H9 (cell line): ENCODE measurements at places on chromosomes 4 and X.

DNA sequence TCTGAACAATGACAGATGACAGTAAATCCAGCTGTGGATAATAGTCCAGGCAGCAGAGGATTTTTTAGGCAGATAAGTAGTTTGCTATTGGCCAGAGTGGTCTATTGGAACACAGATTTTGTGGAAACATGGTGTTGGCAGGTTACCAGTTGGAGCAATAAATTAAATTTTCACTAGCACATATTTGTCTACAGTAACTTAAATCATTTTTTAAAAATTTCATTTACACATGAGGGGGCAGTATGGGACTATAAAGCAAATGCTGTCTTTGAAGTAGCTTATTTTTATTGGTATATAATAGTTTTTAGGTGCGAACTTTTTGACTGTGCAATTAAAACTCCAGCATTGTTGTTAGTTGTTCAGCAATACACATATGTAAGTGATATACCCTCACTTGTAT is 289.8 kb downstream of the ARHGAP10 start:
- DNase-seq, result no peak

DNA sequence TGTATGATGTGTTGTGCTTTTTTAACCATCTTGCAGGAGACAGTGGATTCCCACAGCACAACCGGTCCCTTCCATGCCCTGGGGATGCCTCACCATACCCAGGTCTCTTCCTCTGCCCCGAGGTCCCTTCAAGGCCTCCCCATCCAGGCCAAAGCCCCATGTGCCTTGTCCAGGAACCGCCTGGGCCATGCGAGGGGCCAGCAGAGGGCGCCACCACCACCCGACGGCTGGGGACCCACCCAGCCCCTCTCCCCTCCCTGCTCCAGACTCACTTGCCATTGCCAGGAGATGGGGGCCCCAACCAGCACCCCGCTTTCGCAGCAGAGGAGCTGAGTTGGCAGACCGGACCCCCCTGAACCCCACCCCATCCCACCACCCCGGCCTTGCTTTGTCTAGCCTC is 485.5 kb downstream of the TRAM1L1 start:
- peak; percentile 74 for DNase-seq

- DNase-seq, result no peak
Observed at GRCh38 chr4:22055954-22056353, 107.4 kb upstream of the KCNIP4 start.

DNA sequence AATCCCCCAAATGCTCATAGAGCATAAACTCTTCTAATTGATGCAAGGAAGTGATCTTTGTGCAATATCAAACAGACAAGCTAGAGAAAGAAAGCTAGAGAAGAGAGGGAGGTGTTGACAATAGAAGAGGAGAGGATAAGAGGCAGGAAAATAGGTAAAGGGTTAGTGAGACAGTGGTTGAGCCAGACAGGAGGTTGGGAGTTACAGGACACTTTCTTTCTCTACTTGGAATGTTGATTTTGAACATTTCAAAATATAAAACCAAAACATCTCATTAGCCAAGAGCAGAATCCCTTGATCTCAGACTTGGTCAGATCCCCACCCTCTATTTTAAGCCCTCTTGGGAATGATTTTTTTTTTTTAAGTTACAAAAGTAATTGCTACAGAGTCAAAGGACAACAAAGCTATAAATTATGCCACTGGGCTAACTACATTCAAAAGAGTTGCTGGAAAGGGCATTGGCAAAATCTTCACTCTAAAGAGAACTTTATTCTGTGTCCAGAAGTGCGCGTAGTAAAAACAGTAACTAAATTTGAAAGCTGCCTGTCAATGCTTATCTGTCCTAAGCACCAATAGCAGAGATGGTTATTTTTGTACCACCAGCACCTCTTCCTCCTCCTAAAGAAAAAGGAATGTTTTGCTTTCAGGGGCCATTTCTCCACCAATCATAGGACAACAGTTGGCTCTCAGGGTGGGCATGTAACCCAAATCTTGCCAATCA is 133.8 kb downstream of the PDGFC start:
- no peak for DNase-seq

DNA sequence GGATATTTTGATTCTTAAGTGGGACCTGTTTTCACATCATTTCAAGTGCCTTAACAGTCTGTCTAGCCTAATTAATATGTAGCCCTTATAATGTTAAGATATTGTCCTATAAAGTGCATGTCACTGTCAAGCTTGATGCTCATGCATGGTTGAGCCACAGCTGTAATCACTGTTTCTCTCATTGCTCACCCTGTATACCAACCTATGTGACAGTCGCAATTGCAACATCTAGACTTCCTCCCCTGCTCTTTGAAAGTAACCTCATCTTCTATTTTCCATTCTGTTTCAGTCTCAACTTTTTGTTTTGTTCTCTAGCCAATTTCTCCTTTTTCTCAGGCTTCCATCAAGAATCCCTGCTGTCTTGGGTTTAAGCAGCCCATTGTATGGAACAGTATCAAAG is 24.4 kb upstream of the MSL3 start:
- no peak for DNase-seq

DNA sequence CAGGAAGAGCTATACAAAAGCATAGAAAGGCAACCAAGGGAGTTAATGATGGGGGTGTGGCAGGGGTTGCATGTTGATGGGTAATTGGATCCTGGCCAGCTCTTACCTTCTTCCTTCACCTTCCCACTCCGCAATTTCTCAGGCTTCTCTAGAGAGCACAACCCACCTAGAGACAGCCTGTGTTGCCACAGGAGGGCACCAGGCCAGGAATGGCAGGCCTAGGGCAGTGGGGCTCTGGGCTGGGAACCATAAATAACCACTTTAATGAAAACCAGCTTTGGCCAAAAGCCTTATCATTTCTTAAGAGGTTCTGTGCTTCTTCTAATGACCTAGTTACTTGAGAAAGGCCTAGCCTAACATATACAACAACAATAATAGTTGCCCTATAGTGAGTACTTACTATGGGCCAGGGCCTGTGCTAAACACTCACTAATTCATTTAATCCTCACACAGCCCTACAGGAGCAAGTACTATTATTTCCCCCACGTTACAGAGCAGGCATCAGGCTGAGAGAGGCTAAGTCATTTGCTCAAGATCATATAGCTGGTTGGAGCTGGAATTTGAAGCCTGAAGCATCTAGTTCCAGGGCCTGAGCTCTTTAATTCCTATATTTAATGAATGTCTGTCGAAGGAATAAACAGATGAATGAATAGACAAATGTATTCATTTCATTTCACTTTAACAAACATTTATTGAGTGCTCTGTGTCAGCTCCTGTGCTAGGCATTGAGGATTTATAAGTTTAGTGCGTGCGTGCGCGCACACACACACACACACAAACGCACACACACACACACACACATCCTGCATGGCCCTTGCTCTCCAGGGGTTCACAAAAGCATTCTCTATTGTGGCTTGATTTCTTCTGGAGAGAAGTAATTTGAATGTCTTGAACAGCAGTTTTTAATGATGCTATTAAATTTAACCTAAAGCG is 66.8 kb downstream of the RTL9 start:
- DNase-seq, result no peak

DNA sequence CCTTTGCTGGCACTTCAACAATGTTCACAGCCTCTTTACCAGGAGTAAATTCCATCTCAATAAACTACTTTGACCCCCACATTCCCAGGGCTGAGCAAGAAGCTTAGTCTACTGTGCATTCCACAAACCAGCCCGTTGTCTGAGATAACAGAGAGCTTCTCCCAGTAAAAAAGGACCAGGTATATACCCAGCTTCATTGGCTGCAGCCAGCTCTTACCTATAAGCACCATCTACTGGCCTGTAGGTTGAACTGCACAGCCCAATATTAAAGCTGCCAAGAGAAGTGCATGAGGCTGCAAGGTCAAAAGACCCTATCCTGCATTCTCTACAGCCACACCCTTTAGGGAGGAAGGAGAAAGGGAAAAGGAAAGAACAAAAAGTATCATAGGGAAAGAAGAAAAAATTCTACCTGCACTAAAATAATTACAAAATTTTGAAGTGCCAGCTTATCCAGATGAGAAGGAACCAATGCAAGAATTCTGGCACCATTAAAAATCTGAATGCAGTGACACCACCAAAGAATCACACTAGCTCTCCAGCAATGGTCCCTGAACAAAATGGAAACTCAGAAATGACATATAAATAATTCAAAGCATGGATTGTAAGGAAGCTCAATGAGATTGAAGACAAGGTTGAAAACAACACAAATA is 45.7 kb upstream of the INTU start:
- peak; percentile 74 for DNase-seq

- no peak for DNase-seq
Observed at GRCh38 chrX:48473704-48473990, 2.4 kb upstream of the FTSJ1 start.

GRCh38 chr4:123555233-123555806 is 158.7 kb downstream of the SPRY1 start:
- no peak for DNase-seq

- no peak for DNase-seq
Observed at GRCh38 chr4:124953061-124953460, 240.5 kb upstream of the ANKRD50 start.

- DNase-seq, result no peak
Observed at GRCh38 chr4:81165861-81166430, 49.1 kb downstream of the PRKG2 start.

GRCh38 chrX:68307769-68308168 is 125.5 kb downstream of the OPHN1 start:
- no peak for DNase-seq

DNA sequence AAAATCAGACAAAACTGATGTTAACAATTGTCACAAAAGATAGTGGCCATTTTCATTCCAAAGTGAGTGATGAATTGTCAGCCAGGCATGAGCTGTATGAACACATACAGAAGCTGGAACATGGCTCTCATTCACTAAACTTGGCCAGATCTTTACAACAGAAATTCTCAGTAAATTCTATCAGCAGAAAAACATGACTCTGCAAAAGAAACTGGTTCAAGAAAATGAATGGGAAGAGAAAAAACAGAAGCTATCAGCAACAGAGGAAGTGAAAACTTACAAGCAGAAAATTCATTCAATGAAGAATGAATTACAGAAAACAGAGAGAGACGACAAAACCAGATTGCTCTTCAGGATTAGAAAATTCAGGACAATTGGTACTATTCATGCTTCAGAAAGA is 249.6 kb downstream of the COL25A1 start:
- DNase-seq, result no peak

DNA sequence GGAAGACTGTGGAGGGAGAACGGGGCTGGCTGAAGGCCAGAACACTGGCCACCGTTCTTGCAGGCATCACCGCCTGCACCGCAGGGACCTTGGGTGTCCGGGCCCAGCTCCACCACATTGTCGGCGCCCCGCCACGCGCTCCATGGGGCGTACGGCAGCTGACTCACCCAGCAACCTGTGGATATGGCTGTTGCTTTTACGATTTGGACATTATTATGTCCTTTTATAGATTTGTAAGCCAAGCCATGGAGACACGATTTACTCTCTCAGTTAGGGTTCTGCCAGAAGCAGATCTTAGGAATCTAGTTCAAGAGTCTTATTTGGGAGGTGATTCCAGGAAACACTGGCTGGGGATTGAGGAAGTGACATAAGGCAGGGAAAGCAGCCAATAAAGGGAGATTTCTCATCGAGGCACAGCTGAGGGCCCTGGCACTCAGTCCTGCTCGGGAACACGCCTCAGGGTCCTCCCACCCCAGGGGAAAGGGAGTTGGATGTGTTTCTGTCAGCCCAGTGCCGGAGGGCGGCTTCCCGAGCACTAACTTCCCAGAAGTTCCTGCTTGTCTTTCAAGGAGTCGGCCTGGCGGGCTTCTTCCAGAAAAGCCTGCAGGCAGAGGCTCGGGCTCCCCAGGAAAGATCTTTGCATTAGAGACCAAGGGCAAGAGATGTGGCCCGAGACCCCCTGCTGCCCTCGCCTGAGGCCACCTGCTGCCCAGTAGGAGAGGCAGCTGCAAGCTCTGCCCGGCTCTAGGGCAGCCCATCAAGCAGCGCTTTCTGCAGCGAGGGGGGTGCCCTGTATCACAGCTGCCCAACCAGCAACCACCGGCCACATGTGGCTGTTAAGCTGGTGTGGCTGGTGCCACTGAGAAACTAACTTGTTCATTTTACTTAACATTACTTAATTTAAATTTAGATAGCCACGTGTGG is 52.9 kb downstream of the CRMP1 start:
- DNase-seq, result no peak

GRCh38 chr4:95411371-95412088 is 137.2 kb downstream of the UNC5C start:
- DNase-seq, result no peak

DNA sequence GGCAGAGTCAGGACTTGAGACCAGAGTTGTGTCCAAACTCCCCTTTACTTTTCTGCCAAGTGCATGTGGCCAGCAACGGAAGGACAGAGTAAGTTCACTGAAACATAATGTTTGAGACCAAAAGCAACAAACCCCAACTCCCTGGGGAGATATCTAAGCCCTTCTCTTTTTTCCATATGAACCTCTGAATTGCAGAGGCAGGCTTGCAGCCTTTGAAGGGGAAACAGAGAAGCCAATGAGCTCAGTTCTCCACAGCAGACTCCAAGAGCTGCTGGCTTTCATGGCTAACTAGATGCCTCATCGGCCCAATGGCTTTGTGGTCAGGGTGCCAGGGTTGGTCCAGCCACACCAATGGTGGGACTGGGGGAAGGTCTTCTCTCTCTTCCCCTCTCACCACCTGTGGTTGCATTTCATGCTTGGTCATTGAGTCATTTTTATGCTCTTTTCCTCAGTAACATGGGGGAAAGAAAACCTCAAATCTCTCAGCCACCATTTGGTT is 34.0 kb downstream of the STARD8 start:
- no peak for DNase-seq

GRCh38 chr4:77501240-77501639 is 104.4 kb upstream of the CXCL13 start:
- no peak for DNase-seq

DNA sequence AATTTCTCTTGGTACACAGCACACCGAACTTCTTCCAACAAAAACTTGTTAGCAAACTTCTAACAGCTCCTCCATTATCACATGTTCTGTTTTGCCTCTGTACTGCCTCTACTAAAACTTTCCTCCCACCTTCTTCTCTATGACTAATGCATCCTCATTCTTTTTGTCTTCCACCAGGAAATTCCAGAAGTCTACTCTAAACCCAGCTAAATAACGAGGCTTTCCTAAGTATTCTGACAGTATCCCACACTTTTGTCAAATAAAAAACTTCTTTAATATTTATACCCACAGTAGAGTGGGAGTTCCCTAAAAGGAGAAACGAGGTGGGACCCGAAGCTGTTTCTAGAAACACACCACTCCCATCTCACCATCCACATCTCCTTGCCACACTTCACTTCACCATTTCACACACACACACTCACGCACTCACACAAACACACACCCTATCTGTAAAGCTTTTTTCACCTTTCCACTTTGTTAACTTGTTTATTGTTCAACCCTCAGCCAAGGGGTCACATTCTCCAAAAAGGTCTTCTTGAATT is 280.3 kb downstream of the ARAP2 start:
- no peak for DNase-seq
